Upper lobe of right lung (tissue), 1 donor: ENCODE measurements at places on chromosomes 6 and 20.

DNA sequence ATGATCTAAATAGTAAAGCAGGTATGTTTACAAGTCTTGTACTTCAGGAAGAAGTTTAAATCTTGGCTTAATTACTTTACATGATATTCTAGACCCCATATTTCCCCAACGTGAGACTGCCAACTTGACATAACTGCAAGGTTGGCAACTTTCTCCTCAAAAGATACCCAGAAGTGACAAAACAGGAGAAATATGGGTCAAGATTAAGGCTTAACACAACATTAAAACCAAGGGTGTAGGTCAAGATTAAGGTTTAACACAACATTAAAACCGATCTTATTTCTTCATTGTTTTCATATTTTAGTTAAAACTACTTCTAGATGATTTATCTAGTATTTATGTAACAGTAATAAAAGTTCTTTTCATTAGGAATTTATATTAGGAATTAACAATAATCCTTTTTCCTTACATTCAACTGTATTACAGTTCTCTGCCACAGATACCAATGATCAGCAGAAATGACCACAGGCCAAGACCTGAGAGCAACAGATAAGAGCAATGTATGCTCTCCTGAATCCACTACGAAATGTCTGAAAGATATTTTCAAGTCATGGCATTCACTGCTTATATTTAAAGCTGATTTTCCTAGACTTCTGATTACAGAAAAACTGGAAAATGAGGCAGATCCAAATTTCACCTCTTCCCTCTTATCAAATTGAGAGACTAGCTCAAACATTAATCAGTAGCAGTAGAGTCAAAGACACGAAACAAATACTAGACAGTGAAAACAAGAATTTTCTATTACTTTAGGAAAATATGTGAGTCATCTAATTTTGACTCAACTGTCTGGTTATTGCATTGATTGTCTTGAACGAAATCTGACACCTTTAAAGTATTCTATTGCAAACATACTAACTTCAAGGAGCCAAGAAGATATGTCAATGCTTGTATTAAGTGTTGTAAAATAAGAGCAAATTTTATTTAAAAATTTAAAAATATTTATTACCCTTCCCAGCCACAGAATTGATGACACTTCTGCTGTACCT, 72.3 kb downstream of the RNGTT start:
- no peak for DNase-seq

DNA sequence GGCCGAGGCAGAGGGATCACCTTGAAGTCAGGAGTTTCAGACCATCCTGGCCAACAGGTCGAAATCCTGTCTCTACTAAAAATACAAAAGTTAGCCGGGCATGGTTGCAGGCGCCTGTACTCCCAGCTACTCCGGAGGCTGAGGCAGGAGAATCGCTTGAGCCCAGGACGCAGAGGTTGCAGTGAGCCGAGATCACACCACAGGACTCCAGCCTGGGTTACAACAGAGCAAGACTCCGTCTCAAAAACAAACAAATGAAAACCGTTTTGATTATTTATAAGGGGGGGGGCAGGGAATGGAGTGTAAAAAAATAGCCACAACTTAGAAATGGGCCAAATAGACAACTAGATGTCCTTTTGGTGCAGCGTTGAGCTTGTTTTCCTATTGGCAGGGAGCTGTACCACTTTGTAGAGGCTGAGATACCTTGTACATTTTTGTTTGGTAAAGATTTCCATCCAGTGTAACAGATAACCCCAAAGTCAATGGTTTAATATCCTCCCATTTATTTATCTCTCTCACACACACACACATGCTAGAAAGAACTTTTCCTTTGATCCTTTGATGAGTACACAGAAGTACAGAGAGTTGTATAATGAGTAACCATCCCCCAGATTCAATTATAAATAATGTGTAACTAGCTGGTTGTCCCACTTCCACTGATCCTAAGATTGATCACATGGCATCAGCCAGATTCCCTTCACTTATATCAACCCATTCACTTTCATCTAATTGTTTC, 477.5 kb downstream of the PRKN start:
- DNase-seq: no peak

GRCh38 chr20:36386236-36386635, 80.1 kb downstream of the DLGAP4 start:
- DNase-seq: no peak

DNA sequence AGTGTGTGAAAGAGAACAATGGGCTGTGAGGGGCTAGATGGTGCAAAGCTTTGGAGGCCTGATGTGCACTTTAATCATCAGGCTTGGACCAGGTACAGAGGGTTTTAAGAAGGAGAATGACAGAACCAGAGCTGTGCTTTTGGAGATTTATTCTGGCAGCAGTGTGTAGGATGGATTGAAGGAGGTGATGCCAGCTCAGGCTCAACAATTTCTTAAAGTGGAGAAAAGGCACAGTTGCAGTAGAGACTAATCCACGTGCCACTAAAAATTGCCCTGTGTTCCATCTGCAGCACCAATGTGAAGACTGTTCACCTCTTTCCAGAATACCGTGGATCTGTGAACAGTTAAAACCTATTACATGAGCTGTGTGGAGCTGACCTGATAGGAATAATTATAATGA, 134.7 kb downstream of the FUT9 start:
- DNase-seq: no peak

- DNase-seq: no peak
Observed at GRCh38 chr20:58657262-58657661, 6.2 kb downstream of the STX16 start.

GRCh38 chr6:109241199-109241598, 141.1 kb downstream of the CD164 start:
- no peak for DNase-seq

DNA sequence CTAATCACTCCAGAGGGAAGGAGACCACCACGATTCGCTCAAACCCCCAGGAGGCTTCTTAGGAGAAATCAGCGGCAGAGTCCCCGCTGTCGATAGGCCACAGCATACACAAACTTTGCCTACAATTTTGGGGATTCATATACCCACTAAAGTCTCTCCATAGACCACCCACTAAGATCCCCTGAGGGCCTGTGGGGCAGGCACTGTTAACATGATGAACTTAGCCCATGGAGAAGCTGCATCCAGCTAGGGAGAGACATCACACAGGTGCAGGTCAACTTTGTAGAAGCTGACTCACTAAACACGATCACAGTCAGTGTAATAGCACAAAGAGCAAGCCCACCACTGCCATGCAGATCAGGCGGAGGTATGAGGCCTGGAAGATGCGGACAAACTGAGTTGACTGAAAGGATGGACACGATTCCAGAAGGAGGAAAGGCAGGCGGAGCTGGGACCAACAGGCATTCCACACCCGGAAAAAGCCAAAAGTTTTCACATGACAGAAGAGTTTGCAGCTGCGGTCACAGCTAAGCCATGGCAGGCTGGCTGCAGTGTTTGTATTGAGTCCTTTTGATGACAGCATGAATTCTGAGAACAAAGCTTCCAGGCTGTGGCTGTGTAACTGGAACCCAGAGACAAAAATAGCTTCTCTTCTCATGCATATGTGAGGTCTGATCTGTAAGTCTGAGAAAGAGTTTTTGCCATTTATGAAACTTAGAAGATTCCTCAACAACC, 75.7 kb upstream of the QKI start:
- no peak for DNase-seq

GRCh38 chr6:105949869-105950268, 136.3 kb upstream of the PRDM1 start:
- DNase-seq: no peak

GRCh38 chr20:33002087-33002808, 2.0 kb downstream of the SUN5 start:
- DNase-seq: no peak

DNA sequence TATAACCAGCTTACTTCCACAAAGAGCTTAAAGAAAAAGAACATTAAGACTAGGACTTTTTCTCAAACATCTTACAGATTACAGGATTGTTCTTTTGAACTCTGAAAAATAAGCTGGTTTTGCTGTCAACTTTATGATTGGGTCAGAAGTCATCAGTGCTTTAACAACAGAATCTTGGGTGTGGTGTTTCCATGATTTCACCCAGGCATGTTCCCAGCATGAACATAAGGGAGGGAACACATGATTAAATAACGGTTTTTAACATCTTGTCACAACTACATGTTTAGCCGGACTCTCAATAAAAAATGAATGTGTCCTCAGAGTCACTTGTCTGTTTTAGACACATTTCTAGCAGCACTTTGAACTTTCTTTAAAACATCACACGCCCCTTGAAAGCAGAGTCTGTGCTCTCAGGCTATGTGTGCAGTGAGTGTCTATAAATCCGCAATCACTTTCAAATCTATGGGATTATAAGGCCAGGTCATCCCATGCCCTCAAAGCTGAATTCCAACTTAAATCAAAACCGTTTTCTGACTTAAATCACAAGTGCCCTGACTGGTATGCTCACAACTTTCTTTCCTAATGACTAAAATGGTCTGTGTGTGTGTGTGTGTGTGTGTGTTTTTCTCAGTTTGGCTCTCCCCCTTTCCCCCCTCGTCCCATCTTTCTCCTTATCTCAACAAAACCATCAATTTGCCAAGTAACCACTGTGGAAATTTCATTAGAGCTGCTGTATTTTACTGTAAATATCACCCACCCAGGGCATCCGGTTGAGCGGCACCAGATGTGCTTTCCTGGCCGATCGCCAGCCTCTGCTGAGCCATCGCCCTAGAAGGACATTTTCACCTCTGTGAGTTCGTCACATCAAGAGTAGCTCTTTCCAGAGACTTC, 216.8 kb upstream of the DTNBP1 start:
- peak; percentile 71 for DNase-seq

DNA sequence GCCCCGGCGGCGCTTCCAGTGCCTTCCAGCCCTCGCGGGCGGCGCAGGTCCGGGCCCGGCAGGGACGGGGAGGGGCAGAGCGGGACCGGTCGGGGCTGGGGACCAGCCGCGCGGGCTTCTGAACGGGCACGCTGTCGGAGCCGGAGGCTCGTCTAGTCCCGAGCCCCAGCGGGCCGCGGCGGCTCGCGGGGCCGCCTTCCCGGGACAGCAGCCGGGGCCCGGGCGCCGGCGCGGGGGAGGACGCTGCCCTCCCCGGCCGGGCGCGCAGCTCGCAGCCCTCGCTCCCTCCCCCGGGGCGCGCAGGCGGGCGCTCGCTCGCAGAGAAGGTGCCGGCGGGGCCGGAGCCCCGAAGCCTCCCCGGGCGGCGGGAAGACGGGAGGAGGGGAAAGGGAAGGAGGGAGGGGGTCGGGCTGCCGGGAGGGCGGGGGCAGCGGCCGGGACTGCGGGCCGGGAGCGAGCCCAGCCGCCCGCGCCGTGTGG, 696 bp upstream of the SIRPA start:
- DNase-seq: peak; percentile 75

DNA sequence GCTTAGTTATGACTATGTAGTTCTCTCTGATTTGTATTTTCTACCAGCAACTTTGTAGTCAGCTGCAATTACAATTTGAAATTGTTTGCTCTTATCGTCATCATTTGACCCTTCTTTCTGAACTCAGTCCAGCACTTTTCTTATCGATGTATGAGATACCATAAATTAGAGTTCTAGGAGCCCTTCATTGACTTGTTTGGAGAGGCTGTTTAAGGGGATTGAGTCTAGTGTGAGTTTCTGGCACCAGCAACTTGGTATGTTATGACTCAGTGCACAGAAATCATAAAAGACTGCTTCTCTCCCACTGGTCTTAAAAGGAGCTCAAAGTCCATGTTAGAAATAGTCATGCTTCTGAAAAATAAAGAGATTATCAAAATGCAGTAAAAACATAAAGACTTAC, 190.3 kb downstream of the TENT5A start:
- DNase-seq: no peak

DNA sequence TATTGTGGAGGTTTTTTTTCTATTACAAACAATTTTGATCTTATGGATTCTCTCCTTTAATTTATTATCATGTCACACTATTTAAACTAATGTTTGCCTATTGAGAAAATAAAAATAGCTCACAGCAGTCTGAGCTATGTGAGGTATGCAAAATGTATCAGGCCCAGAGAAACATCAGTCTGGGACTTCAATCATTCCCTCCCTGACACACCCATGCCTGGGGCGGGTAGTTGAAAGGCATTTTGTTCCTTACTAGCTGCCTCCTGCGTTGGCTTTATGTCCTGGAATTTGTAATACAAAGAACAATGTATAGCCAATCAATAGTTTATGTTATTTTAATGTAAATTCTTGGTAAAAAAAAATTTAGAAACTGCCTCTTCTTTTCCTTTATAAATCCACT, 403.3 kb downstream of the EPM2A start:
- DNase-seq: no peak

DNA sequence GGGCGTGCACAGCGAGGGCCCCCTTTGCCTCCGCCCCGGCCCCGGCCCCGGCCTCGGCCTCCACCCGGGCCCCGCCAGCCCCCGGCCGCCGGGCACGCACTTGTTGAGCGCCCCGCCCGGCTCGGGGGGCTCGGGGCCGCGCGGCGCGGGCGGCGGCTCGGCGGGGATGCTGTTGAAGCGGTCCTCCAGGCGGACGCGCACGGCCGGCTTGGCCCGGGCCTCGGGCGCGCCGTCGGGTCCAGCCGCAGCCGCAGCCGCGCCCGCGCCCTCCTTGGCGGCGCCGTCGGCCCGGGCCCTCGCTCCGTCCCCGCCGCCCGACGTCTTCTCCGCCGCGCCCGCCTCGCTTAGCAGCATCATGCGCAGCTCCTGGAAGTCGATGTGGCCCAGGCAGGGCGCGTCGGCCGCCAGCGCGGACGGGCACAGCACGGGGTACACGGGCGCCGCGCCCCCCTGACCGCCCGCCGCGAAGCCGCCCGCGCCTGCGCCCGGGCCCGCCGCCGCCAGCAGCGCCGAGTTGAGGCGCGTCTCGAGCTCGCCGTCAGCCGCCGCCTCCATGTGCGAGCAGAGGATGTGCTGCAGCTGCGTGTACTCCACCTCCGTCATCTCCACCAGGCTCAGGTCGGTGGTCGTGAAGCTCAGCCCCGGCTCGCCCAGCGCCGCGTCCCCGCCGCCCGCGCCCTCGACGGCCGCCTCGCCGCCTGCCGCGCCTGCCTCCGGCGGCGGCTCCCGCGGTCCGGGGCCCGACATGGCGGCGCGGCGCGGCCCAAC, 514 bp downstream of the TCFL5 start:
- DNase-seq: peak; percentile 73

GRCh38 chr6:35038076-35038475, 103.1 kb downstream of the TCP11 start:
- no peak for DNase-seq

DNA sequence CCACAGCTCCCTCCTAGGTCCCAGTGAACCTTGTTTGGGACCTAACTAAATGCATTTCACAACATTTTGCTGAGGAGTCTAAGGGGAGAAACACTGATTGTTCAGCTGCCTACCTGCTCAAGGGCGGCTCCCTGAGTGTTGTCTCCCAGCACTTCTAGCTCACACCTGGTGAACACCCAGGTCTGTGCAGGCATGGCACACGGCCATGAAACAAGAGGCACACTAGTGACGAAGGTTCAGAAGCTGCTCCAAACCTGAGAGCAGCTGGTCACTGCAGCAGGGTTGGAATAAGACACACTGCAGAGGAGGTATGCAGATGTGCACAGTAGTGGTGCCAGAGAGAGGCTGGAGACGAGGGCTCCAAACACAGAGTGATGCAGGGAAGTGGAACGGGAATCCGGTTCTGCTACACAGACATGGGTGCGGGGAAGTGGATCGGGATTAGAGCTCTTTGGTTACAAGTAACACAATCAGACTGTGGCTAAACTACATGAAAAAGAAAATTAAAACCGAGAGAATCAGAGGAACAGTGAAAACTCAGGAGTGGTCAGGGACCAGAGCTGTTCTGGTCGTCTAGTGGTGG, 486.1 kb upstream of the CDH4 start:
- no peak for DNase-seq

GRCh38 chr6:43973357-43973756, 153.9 kb downstream of the MRPL14 start:
- peak; percentile 70 for DNase-seq

- DNase-seq: peak; percentile 77
Observed at GRCh38 chr6:24666097-24666640, 530 bp downstream of the TDP2 start.

GRCh38 chr6:19587238-19587942, 249.8 kb upstream of the ID4 start:
- no peak for DNase-seq
